ENCODE measurements at places on chromosomes 12 and 14. TPM values are rescaled to one million over a fixed set of nuclear protein-coding genes. Genes with fewer than 3 reads are reported as not detected.

- no peak for DNase-seq
- H3K4me3 ChIP-seq = no peak overlapping the region
- H3K36me3 ChIP-seq = no peaks in the 10 kb centered on the region
- H3K4me1 ChIP-seq = peaks cover 9% of the 10 kb centered on the region
Measured at GRCh38 chr12:118055865-118056773, 4.9 kb downstream of the WSB2 start.

The PLCZ1 gene
- not detected for total RNA-seq

DNA sequence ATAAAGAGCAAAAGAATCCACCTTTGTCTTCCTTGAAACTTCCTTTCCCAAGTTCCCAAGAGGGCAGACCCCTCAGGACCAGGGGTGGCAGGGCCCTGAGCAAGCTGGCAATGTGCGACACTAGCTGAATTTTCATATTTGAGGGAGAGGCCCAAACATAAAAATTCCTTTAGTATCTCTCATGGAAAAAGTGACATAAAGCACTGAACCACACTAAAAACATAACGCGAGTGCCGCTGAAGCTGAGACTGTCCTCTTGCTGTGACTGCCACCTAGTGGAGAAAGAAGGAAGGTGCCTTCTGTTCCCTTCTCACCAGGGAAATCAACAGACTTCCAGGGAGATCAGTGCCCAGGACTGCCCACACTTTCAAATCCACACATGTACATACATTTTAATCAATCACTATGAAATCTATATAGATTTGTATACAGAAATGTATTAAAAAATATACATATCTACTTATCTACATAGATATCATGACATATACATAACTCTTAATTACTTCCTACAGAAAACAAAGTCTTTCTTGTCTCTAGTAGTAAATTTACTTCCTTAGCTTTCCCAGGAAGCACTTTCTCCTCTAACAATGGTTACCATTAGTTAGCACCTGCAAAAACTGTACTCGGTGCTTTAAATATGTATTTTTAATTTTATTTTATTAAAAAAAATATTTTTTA is 53.8 kb downstream of the SSH1 start:
- peak overlapping the region; percentile 88 for H3K4me3 ChIP-seq
- no peaks in the 10 kb centered on the region for H3K36me3 ChIP-seq

GRCh38 chr12:67689385-67689784 is 40.8 kb downstream of the DYRK2 start:
- no peaks in the 10 kb centered on the region for H3K4me1 ChIP-seq
- H3K27me3 ChIP-seq = no peaks in the 10 kb centered on the region
- H3K27ac ChIP-seq = no peak overlapping the region

DNA sequence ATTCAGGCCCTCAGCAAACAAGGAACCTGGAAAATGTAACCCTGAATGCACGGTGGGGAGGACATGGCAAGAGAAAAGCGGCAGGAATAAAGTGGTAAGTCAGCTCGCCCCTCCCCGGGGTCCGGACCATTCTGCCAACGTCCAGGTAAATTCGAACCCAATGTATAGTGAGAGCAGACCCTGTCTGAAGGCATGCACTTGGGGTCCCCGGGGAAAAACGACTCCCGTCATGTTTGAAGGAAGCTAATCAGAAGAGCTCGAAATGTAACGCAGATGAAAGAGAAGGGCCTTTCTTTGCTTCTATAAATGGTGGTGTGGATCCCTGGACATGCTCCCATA is 193 bp downstream of the ACACB start:
- no peak overlapping the region for H3K4me3 ChIP-seq
- DNase-seq = no peak
- no peaks in the 10 kb centered on the region for H3K36me3 ChIP-seq
- peaks cover 7% of the 10 kb centered on the region for H3K4me1 ChIP-seq
- H3K27ac ChIP-seq = no peak overlapping the region
- H3K27me3 ChIP-seq = peaks cover 3% of the 10 kb centered on the region

The SLC4A8 gene
- total RNA-seq = 80.0 TPM

DNA sequence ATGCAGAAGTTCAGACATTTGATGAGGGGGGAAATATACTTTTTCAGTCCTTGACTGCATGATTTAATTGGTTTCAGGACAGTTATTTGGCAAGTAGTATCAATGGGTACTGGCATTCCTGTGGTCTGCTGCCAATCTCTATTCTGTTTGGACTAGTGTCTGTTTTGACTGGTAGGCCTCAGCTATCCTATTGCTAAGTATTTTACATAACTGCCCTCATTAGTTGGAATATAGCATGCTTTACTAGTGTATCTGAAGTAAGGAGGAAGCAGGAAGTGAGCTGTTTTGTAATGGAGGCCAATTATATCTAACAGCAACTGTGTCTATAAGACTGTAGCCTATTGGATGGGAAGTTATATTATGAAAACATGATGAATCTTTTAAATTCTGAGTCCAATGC is 104.3 kb downstream of the FLRT2 start:
- no peaks in the 10 kb centered on the region for H3K36me3 ChIP-seq
- no peak for DNase-seq
- no peak overlapping the region for H3K4me3 ChIP-seq
- no peak overlapping the region for H3K27ac ChIP-seq
- no peaks in the 10 kb centered on the region for H3K4me1 ChIP-seq

GRCh38 chr12:72485017-72485701 is 213.0 kb downstream of the TRHDE start:
- H3K27ac ChIP-seq = no peak overlapping the region
- H3K4me1 ChIP-seq = no peaks in the 10 kb centered on the region
- no peak overlapping the region for H3K4me3 ChIP-seq
- H3K36me3 ChIP-seq = peaks cover 6% of the 10 kb centered on the region
- H3K27me3 ChIP-seq = peaks cover 3% of the 10 kb centered on the region

Measured in glutamatergic neuron (in vitro differentiated cells).